ENCODE measurements at places on chromosomes 6 and 20.

- DNase-seq, result no peak
Measured at GRCh38 chr6:66556936-66557335, 849.9 kb upstream of the EYS start.

GRCh38 chr6:73798592-73798991, 102.6 kb downstream of the CD109 start:
- DNase-seq, result no peak

- peak; percentile 63 for DNase-seq
Measured at GRCh38 chr6:138310294-138310693, 67.4 kb upstream of the SMIM28 start.

DNA sequence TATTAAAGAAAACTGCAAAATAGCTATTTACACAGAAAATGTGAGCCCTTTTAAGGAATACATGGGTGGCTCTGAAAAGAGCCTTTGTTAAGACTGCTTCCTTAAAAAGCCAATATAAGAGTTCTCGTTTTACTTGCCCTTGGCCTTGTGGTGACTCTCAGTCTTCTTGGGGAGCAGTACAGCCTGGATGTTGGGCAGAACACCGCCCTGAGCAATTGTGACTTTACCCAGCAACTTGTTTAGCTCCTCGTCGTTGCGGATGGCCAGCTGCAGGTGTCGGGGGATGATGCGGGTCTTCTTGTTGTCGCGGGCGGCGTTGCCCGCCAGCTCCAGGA, 111.5 kb downstream of the HFE start:
- DNase-seq, result no peak

DNA sequence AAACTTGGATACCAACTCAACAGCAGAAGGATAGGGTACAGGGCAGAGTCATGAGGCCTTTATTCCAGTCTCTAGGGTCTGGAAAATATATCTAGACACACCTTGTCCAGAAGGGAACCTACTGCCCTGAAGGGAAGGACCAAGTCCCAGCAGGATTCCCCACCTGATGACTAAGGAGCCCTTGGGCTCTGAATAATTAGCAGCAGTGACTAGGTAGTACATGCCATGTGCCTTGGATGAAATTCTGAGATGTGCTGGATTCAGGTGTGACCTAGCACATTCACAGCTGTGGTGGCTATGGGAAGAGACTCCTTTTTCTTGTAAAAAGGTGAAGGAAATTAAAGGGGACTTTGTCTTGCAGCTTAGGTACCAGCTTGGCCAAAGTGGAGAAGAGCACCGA, 364.3 kb upstream of the PTCHD4 start:
- no peak for DNase-seq

DNA sequence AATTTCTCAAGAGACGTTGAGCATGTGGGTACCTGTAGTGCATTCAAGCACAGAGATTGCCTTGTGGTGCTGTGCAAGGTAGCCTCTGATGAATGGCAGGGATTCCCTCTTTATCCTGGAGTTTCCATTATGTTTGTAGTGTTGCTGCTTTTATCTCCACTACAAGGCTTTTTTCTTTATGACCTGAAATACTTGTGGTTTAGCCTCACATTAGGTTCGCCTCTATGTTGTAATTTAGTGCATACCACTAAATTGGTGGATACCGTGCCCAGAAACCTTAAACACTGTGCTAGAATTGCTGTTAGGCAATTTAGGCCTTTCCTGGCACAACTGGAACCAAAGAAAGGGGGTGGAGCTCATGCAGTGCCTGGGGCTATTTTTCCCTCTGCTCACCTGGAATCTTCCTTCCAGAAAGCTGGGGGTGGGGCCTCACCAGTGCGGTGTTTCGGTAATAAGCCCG, 76.8 kb downstream of the NCOA7 start:
- DNase-seq, result no peak

- DNase-seq, result no peak
Measured at GRCh38 chr20:2899243-2899642, 26.0 kb downstream of the PTPRA start.

DNA sequence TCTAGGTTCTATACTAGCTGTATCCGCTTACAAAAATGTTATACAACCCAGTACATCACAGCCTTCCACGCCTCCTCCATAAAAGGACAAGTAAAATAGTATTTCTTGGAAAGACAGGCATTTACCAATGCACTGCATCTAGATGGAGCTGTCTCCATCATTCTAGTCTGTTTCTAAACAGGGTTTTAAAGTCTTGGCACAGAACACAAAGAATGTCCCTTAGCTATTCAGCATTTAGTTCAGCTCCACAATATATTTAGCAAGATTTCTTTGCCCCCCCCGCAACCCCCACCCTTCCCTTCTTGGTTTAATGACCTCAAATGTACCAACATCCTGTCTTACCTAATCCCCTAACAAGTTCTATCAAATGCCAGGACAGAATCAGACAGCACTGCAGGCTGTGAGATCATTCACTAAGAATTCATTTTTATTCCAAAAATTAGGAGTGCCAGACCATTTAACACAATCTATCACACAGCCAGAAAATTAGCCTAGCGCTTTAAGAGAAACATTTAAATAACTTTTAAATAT, 198.6 kb downstream of the BACH2 start:
- DNase-seq, result no peak

DNA sequence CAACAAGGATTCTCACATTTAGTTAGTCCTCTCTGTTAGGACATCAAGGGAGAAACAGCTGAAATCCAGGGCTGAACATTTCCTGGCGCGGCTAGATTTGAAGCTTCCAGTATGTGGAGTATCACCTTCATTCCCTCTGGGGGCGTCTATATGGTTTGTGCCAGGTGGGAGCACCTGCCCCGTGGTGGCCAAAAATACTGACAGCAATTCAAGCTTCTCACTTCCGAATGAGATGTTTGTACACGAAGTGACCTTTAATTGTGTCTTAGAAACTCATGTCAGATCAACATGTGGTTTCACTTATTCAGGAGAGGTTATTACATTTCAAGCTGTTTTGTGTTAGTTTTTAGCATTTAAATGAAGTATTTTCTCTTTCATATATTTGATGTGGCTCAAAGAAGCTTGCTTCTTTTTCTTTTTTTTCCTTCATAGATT, 67.3 kb upstream of the ZNF217 start:
- no peak for DNase-seq

GRCh38 chr6:26318459-26319404, 46.3 kb upstream of the BTN3A2 start:
- no peak for DNase-seq

- no peak for DNase-seq
Measured at GRCh38 chr6:3517350-3517749, 60.5 kb upstream of the SLC22A23 start.

- no peak for DNase-seq
Measured at GRCh38 chr6:146426516-146426915, 117.1 kb upstream of the RAB32 start.

GRCh38 chr20:22430746-22431168, 153.6 kb downstream of the FOXA2 start:
- DNase-seq, result no peak

DNA sequence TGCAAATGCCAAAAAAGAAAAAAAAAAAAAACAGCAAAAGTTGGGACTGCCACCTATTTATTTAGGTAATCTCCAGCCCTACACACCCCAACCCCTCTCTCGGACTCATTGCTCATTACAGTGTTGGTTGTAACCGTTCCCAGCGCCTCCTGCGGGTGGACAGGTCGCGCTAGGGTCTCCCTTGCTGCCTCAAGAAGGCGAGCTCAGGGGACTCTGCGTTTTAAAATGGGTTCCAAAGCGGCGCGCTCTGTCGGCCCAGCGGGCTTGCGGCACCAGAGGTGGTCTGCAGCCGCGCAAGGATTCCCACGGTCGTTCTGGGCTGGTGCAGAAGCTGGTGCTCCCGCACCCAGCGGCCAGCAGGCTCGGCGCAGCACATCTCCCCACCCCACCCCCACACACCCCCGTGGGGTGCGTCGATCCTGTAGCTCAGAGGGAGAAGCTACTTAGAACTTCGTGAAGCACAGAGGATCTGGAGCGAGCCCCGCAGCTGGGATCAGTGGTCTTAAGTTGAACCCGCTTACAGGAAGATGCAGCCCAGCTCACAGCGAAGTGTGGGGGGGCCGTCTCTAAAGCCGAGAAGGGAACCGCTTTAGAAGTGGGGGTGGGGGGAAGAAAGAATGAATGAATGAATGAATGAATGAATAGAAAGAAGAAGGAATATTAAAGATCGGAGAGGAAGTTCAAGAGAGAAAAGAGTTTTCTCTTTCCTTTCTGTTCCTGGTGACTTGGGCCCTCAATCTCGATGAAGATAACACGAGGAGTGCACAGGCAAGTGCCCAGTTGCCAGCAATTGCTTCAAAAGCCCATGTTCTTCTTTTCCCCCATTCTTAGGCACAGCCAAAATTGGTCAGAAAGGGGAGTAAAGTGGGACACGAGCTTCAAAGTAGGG, 780 bp downstream of the TFAP2A start:
- no peak for DNase-seq

- no peak for DNase-seq
Measured at GRCh38 chr6:41157323-41157722, 3.2 kb upstream of the TREML1 start.

All from NCI-H1092 (cell line).